ENCODE measurements at places on chromosomes 3 and 15.
A peak's percentile ranks its signal among the peaks of the same experiment; 100 is the strongest.

- ATAC-seq = no peak
Observed at GRCh38 chr3:130712718-130713423, 33.8 kb downstream of the PIK3R4 start.

- no peak for ATAC-seq
Observed at GRCh38 chr15:35549567-35549966, 3.6 kb upstream of the DPH6 start.

GRCh38 chr3:112497897-112498548 is 1.2 kb downstream of the BTLA start:
- ATAC-seq = no peak

- no peak for ATAC-seq
Observed at GRCh38 chr15:28980709-28981350, 95.1 kb downstream of the APBA2 start.

DNA sequence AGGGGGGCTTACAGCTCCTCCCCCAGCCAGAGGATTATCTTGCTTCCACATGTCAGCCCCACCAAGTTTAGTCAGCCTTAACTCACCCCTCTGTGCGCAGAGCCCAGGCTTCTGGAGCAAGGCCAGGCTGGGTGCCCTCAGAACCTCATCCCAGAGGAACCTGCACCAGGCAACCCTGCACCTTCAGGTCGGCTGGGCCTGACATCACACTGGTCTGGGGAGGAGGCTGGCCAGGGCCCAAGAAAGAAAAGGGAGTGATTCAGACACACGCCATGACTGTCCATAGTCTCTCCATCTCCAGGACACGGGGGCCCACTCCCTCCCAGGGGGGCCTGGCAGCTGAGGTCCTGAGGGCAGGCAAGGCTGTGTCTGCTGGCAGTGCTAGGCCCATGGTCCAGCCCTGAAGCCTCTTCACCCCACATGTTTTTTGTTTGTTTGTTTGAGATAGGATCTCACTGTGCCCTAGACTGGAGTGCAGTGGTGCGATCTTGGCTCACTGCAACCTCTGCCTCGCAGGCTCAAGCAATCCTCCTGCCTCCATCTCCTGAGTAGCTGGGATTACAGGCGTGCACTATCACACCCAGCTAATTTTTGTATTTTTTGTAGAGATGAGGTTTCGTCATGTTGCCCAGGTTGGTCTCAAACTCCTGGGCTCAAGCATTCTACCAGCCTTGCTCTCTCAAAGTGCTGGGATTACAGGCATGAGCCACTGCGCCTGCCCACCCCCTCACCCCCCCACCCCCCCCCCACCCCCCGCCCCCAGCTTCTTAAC is 11.1 kb downstream of the TNK2 start:
- peak; percentile 41 for ATAC-seq

DNA sequence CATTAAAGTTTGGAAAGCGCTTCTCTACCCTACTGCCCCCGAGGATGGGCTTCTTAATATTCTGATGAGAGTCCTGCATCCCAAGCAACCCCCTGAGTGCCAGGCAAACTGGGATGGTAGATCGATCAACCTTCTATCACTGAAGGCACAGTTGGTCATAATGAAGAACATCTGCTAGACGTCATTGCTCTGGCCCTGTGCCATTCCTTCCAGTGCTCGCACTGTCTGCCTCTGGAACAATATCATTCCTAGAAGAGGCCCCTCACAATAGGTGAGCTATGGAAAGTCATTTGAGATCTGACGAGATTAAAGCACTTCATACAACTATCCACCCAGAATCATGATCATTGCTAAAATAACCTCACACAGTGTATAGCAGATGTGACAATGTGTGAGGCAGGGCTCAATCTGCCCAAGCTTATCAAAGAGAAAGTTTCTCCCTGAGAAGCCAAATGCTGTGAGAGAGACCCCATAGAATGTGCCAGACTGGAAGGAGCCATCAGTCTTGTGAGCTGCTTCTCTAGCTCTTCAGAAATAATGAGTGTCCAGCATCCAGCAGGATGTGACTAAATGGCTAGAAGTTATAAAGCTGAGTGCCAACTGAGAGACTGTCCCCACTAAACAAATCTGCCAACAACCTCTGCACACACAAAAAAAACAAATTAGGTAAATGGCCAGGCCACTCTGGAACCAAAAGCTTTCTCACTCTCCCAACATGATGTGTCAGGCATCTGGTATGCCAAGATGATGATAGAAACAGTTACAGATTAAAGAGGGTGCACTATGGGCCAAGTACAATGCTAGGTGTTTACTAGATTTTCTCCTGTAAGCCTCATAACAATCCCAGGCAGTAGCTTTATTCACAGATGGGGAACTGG is 165.5 kb downstream of the NECTIN3 start:
- peak; percentile 73 for ATAC-seq

GRCh38 chr3:18445401-18446148 is 20.4 kb upstream of the SATB1 start:
- no peak for ATAC-seq

- peak; percentile 70 for ATAC-seq
Observed at GRCh38 chr3:119662604-119663373, 2.4 kb upstream of the POPDC2 start.

- ATAC-seq = no peak
Observed at GRCh38 chr3:47916696-47917095, 99.5 kb downstream of the MAP4 start.

- ATAC-seq = no peak
Observed at GRCh38 chr15:70127288-70127746, 29.6 kb upstream of the TLE3 start.

- ATAC-seq = no peak
Observed at GRCh38 chr15:22881739-22882440, 43.4 kb downstream of the NIPA2 start.

DNA sequence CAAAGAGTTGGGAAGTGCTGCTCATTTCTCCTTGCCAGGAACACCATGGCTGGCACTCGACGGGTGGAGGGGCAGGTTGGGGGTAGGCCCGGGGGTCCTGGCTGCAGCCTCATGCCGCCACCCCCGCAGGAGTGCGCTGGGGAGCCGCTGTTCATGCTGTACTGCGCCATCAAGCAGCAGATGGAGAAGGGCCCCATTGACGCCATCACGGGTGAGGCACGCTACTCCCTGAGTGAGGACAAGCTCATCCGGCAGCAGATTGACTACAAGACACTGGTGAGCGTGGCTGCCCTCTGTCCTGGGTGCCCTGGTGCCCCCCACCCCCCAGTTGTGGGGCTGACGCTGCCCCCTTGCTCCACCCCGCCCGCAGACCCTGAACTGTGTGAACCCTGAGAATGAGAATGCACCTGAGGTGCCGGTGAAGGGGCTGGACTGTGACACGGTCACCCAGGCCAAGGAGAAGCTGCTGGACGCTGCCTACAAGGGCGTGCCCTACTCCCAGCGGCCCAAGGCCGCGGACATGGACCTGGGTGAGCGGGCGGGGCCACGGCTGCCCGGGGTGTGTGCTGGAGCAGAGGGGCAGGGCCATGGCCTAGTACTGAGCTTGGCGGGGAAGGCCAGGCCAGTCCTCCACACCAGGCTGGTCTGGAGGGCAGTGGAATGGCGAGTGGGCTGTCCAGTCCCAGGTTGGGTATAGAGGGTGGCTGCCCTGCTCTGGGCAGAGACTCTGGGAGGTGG is 45.1 kb downstream of the PLXNA1 start:
- no peak for ATAC-seq

Measured in SK-N-SH treated with all-trans-retinoic acid at 6 μM for 48 hours (cell line).